Mesenteric fat pad (tissue), 1 donor: ENCODE measurements at places on chromosomes 6 and 20.
A peak's percentile ranks its signal among the peaks of the same experiment; 100 is the strongest.

DNA sequence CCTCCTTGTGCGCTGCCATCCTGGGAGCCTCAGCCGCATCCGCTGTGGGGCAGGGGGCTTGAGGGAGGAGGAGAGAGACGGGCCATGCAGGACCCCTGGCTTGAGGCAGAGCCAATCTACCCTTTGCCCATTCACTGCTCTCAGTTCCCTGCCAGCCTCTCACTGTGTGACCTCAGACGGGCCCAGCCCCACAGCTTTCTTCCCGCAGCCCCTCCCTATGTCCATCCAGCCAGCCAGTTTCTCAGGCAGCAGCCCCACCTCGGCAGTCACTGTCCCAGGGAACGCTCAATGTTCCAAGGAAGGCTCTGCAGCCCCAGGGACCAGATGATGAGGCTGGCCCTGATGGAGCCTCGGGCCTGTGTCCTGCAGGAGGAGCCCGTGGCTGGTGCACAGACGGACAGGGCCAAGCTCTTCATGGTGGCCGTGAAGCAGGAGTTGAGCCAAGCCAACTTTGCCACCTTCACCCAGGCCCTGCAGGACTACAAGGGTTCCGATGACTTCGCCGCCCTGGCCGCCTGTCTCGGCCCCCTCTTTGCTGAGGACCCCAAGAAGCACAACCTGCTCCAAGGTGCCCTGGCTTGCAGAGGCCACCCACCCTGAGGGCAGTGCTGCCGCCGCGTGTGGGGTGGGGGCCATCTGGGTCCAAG lies 3.9 kb upstream of the TNFRSF6B start:
- no peak for DNase-seq

DNA sequence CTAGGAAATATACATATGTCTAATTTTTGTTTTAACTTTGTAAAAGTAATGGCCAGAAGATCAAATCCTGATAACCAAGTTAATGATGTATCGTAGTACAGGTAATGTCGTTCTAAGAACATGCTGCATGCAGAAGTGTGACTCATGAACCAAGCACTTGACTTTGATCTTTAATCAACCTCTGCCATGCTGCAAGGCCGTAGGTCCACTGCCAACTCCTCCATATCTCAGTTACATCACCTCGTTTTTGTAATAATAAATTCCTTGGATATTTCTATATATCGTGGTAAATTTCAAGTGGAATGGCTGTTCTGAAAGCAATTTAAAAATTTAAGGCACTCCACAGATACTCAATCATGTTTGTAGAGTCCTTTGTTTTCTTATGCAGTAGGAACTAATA lies 771.7 kb downstream of the EPHA7 start:
- DNase-seq: no peak

GRCh38 chr6:52574709-52575501 lies 2.0 kb downstream of the TRAM2 start:
- no peak for DNase-seq

DNA sequence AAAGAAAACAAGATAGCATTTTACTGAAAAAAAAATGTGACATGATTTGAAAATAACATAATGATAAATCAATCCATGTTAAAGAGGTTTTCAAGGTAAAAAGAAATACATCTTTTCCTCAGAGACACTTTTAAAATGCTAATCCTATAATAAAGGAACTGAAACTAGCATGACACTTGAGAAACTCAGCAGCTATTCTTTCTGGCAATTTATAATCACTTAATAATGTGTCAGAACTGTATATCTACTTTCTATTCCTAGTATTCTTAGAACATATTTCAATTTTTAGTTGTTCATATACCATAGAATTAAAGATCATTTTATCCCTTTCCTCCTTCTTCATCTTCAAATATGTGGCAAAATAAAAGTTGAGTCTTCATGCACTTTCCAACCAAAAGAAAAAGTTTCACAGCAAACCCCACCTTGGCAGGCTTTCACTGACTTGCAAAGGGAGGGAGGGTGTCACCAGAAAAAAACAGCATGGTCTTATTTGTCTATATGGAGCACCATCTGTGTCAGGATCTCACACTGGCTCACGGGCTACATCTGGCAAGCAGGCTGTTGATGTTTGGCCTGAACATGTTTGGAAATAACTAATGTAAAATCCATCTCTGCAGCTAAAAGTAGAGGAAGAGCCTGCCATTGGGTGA lies 48.5 kb downstream of the FHL5 start:
- DNase-seq: no peak

- no peak for DNase-seq
Measured at GRCh38 chr6:130643361-130643760, 183.8 kb upstream of the SMLR1 start.

- no peak for DNase-seq
Measured at GRCh38 chr6:156821707-156822106, 44.5 kb downstream of the ARID1B start.

- no peak for DNase-seq
Measured at GRCh38 chr6:156731396-156731795, 45.8 kb upstream of the ARID1B start.

DNA sequence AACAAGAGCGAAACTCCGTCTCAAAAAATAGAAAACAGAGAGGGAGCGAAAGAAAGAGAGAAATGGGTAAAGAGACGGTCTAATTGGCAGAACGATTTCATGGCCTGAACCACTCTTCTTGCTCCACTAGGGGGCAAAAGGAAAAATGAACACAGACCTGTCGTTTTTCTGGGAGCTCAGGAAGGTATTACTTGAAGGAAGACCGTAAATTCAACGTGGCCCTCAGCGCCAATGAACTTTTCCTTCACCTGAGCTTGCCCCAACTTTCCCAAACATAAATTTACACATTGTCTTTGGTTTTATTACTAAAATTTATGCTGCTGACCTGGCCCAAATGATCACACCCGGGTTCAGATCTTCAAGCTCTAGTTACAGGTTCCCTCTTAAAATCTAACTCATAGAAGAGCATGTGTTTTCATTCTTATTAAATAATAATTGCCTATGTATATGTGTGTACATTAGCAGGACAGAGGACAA lies 67.3 kb downstream of the ATP9A start:
- DNase-seq: peak; percentile 5

DNA sequence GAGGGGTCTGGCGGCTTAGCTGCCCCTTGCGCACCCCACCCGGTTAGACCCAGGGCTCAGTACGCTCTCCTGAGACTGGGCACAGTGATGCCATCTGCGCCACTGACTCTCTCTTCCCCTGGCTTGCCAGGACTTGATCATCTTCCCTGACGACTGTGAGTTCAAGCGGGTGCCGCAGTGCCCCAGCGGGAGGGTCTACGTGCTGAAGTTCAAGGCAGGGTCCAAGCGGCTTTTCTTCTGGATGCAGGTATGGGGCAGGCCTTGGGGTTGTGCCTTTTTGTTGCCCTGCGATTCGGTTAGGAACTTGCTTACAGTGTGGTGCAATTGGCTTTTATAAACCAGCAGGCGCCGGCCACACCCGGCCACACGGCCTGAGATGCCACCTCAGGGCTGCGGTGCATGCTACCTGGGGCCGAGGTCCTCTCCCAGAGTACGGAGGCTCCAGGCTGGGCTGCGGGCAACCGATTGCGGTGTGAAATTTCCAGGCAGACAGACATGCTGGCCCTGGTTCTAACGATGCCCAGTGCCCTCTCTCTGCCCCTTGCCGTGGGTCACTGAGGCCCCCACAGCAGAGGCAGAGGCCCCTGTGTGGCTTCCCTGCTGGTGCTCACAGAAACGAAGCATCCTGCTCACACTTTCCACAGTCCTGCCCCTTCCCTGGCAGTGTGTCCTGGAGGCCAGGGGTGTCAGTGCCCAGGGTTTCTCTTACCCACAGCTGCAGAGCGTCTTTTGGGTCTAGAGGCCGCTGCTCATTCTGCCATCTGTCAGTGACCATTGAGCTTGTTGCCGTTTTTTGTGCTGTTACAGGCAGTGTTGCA lies 1.7 kb downstream of the ADRM1 start:
- DNase-seq: no peak

GRCh38 chr20:10651227-10651990 lies 22.4 kb downstream of the JAG1 start:
- DNase-seq: peak; percentile 47
